Esophagus squamous epithelium (tissue), 5 donors: ENCODE measurements at places on chromosomes 16 and 17.

GRCh38 chr17:48162306-48162934 is 54.9 kb downstream of the SNX11 start:
- DNase-seq, result no peak

- no peak for DNase-seq
These were observed 629.0 kb upstream of the CDH8 start for GRCh38 chr16:62665269-62665668.

DNA sequence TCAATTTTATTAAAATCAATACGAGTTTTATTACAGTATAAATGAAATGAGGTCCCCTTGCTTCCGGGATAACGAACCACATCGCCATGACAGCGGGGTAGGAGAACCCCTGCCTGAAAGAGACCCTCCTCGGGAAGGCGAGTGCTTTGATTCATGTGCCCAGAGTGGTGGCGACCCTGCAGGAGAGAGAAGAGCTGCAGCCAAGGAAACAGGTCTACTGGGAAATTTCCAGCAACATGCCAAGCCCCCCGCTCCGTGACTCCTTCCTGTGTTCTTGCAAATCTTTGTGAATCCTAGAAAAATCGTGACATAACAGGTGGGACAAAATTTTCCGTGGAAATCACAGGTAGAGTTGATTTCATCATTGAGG is 162.5 kb downstream of the WSCD1 start:
- no peak for DNase-seq

DNA sequence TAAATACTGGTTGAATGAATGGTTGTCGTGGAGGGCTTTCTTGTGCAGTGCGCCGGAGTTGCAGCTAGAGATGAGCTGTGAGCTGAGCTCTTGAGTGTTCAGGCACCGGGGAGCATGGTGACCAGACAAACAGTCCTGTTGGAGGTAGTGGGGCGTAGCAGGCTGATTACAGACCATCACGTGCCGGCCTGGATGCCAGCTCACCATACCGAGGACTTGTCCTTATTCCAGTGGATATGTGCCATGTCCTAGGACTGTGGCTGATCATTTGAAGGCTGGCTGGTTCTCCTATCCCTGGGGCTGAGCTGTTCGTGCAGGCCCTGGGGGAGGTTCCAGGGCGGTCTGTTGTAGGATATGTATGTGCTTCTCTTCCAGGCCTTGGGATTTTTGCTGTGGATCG is 60.0 kb downstream of the ABCC1 start:
- DNase-seq, result no peak

GRCh38 chr17:60901242-60901641 is 223.6 kb downstream of the BCAS3 start:
- DNase-seq, result no peak

- no peak for DNase-seq
These were observed 123.1 kb downstream of the SNX29 start for GRCh38 chr16:12099451-12100123.

GRCh38 chr17:72151565-72152386 is 31.0 kb downstream of the SOX9 start:
- DNase-seq, result no peak

DNA sequence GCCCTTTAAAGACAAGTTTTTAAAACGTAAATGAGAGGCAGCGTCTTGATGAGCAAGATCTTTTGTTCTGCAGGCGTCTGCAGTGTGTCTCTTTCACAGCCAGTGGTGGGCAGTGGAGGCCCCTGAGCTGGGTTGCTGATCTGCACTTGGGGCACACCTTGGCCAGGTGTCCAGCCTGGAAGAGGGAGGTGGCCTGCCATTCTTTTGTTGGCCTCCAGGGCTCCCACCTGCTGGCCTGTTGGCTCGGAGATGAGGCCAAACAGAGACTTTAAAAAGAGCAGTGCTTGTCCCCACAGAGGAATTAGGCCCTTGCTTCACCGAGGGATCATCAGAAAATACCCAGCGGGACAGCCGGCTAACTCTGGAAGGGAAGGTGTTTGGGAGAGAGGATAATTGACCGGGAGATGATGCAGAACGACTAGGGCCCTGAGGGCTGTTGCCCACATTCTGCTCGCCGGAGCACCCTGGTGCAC is 145.9 kb upstream of the PLCG2 start:
- DNase-seq, result no peak

DNA sequence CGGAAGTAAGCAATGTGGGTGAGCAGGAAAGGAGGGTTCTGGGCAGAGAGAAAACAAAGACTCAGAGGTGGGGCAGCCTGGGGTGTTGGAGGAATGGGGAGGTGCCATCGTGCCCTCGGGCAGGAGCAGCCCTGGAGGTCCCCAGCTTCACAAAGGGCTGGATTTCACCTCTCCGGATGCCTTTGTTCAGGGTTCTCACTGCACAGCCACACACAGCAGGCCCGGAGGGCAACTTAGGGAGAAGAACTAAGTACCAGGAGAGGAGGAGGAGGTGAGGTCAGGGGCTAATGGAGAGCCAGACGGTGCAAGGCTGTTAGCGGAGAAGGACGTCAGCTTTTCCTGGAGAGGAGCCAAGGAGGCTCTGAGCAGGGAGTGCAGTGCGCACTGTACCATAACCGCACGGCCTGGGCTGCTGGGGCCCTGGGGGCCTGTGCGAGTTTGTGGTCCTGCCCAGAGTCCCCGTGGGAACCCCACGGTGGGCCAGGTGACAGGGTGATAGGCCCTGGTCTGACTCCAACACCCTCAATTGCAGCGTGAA is 9.3 kb downstream of the ARRB2 start:
- DNase-seq, result no peak

DNA sequence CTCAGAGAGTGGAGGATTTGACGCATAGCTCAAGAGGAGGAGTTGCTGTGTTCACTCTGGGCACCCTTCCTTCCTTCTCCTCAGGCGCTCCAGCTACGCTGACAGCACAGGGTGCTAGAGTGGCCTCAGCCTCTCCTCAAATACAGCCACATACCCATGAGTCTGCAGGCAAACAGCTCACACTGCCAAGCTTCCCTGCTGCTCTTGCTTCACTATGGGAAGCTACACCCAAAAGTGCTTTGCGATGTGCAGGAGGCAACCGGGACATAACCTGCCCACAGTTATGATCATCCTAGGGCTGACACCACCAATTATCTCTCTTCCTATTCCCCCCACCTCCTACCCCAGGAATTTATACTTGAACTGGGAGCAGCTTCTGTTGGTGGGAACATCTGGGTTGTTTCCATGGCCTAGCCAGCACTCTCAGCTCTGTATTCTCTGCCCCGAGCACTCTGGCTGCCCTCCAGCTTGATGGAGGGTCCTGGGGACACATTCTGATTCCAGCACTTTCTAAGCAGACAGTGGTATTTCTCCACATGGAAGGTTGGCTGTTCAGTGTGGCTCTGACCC is 40.3 kb upstream of the SREBF1 start:
- no peak for DNase-seq

DNA sequence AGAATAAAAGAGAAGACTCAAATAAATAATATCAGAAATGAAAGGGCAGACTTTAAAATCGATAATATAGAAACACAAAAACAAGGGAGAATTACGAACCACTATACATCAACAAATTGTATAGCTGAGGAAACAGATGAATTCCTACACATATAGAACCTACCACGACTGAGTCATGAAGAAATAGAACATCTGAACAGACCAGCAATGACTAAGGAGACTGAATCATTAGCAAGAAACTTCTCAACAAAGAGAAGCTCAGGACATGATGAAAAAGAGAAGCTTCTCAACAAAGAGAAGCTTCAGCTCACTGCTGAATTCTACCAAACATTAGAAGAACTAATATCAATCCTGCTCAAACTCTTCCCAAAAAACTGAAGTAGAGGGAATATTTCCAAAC is 255.9 kb downstream of the CEP112 start:
- DNase-seq, result no peak

GRCh38 chr17:45405250-45406086 is 27.2 kb downstream of the ARHGAP27 start:
- DNase-seq, result no peak

GRCh38 chr16:55839115-55839514 is 6.2 kb upstream of the CES1 start:
- DNase-seq, result no peak

DNA sequence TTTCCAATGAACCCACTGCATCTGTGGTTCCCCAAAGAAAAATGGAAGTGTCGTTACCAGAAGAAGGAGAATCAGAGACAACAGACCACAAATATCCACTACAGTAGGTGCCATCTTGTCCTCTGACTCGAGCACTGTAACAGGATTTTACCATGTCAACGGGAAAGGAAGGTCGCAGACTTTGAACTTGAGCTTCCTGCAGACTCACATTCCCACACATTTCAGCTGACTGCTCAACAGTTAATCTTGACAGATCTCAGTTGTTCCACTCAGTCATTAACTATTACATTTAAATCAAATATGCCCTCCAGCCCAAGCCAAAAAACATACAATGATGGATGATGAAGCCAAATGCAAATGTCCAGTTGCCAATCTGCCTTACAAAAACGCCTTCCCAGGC is 37.0 kb downstream of the GAS7 start:
- DNase-seq, result no peak
